ENCODE measurements at places on chromosomes 12 and 14.

DNA sequence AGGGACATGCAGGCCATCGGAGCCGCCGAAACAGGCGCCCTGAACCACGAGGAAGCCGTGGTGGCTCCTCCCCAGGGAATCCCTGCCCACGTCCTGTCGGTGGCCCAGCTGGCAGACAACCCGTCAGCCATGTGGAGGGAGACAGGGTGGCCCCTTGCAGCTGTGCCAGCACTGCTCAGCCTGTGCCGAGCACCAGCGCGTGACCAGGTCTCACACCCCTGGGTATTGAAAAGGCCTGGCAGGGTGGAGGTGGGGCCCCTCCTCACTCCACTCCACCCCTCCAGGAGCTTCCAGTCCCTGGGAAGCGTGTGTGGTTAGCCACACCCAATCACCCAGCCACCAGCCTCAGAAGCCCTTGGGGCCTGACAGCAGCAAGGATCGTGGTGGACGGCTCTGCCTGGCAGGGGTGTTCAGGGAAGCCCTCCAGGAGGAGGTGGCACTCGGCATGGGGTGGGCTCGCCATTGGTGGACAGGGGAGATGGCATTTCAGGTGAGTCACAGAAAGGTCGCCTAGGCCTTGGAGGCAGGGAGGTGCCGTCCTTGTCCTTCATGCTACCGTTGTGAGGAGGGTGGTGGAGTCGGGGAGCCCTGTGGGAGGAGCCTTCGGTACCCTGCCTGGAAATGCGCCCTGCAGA lies 12.3 kb upstream of the DLK1 start:
- DNase-seq = no peak

DNA sequence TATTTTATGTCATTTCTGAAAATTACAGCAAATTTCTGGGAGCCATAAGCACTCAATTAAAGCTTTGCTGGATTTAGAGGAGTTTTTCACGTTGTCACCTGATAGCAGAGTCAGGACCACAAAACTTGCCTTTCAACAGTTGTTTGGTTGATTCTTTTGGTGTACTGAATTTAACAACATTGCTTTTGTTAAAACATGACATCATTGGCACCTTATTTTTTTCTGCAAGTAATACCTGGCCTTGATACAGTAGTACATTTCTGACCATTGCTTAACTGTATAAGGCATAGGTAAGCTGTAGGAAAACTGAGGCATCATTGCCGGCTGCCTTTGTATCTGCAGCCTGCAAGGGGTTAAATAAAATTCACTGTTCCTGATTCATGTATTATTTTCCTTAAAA lies 4.5 kb upstream of the BCL11B start:
- DNase-seq = no peak

- DNase-seq = no peak
Measured at GRCh38 chr12:129160282-129160681, 307.0 kb downstream of the GLT1D1 start.

DNA sequence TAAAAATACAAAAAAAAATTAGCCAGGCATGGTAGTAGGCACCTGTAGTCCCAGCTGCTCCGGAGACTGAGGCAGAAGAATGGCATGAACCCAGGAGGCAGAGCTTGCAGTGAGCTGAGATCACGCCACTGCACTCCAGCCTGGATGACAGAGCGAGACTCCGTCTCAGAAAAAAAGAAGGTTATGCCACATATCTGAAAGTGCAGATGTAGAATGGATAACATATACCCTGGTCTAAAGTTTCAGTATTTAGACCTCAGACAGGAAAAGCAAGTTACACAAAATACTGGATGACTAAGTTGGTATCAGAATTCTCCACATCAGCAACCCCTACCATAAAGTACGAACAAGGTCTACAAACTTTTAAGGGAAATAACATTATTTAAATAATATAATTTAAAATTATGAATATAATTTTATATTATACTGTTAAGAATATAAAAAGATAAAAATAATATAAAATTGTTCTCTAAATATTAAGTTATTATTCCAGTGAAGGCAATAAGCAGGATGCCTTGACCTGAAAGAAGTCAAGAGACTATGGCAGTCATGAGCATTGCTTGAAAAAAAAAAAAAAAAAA lies 169.9 kb downstream of the CRADD start:
- no peak for DNase-seq

DNA sequence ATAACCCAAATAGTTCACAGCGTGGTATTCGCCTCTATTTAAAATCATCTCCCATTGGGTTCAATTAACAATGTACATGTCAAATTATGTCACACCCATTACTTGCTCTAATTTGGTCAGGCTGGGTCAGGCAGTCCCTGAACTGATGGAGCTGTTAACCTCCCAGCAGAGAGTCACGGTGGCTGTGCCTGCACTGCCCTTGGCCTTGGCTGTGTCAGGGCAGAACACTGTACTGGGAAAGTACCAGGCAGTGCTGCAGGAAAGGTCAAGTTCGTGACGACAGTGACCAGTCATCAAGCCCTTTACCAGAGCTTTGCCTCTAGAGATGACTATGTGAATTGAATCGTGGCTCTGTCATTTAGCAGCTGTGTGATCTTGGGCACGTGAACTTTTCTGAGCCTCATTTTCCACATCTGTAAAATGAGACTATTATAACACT lies 100.0 kb downstream of the ARF6 start:
- no peak for DNase-seq

DNA sequence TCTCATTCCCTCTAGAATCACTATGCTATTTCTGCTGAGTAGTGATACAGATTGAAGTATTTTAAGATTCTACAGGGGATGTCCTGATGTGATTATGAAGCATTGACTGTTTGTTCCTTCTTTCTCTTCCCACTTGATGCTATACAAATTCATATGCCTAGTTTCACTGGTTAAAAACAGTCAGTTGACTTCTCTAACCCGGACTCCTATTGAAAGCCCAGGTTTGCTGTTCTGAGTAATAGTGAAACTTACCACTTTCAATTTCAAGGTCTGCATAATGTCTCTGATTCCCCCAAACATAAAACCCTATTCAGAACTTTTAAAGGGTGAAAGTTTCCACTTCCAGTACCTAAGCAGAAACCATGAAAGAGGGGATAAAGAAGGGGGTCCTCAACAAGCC lies 117.7 kb upstream of the RPL10L start:
- DNase-seq = no peak

DNA sequence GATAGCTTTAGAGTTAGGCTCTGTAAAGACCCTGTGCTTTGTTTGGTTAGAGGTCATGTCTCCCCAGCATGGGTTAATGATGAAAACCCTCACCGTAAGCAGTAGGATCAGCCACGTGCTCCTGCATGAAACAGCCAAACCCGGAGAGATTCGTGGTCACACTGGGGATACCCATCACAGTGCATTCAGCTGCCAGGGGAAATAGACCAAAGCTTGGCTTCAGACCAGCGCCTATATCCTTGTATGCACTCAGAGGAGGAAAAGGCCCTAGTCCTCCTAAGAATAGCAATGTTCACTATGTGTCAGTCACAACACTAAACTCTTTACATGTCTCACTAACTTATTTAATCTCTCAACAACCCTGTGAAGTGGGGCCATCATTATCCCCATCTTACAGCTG lies 16.3 kb downstream of the SPX start:
- no peak for DNase-seq

- DNase-seq = no peak
Measured at GRCh38 chr12:54356951-54357356, 7.3 kb downstream of the GPR84 start.

GRCh38 chr14:91929700-91930099 lies 17.8 kb downstream of the FBLN5 start:
- no peak for DNase-seq

GRCh38 chr14:89347885-89348284 lies 69.1 kb downstream of the FOXN3 start:
- DNase-seq = no peak

- no peak for DNase-seq
Measured at GRCh38 chr12:122421821-122422729, at the start of gene CLIP1. TSS of gene CLIP1 (minus strand) at chr12:122422669. CDS start at chr12:122380452, 42,217 bp downstream.

DNA sequence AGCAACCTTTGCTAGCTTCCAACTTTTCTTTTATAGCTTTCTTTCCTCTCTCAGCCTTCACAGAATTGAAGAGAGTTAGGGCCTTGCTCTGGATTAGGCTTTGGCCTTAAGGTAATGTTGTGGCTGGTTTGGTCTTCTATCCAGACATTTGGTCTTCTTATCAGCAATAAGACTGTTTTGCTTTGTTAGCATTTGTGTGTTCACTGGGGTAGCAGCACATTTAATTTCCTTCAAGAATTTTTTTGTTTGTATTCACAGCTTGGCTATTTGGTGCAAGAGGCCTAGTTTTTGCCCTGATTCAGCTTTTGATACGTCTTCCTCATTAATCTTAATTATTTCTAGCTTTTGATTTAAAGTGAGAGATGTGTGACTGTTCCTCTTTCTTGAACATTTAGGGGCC lies 130.8 kb downstream of the RAD51B start:
- no peak for DNase-seq

DNA sequence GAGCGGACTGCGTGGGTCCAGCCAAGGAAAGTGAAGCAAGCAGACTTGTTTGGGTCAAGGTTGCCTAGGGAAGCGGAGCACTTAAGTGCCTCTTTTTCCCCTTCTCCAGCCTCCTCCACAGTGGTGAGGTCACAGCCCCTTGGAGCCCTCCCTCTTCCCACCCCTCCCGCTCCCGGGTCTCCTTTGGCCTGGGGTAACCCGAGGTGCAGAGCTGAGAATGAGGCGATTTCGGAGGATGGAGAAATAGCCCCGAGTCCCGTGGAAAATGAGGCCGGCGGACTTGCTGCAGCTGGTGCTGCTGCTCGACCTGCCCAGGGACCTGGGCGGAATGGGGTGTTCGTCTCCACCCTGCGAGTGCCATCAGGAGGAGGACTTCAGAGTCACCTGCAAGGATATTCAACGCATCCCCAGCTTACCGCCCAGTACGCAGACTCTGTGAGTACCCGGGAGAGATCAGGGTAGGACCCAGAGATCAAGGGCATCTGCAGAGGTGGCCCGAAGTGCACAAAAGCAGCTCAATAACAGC lies at the start of gene TSHR:
TSHR (plus strand) TSS at position 206 of the 526 bp plus-strand sequence; CDS start at position 266, 60 bp downstream.
- no peak for DNase-seq

GRCh38 chr12:107884769-107885694 lies 110.5 kb downstream of the ASCL4 start:
- no peak for DNase-seq

GRCh38 chr12:57755454-57756372 lies 810 bp downstream of the MARCHF9 start:
- no peak for DNase-seq

DNA sequence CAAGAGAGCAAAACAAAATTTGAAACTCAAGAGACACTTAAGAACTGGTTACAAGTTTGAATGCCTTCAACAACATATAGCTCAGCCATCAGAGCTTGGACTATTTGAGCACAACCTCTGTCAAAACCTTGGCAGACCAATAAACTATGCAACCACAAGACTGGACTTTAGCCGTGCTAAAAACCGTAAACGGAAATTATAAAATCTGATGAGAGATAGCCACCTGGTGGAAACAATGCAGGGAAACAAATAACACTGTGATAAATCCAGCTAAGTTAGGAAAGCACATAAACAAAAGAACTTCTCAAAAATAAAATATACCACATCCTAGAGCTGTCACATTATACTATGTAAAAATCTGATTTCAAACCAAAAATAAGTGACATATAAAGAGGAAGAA lies 1074.2 kb upstream of the NOVA1 start:
- no peak for DNase-seq

- no peak for DNase-seq
Measured at GRCh38 chr14:46818147-46818546, 166.6 kb upstream of the RPL10L start.

DNA sequence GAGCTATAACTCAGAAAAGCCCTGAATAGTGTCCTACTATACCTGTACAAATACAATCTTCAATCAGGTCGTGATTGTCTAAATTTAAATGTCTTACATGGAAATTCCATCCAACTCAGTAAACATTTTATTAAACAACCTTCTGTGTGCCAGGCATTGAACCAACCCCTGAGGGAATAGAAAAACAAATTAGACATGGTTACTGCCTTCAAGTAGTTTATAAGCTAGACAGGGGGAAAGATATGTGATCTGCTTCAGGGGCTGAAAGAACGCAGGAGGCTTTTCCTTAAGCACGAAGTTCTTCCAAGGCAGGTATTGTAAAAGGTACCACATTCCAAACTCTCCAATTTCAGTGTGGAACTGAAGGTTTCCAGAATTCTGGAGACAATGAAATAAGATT lies 39.7 kb upstream of the STAB2 start:
- DNase-seq = no peak

DNA sequence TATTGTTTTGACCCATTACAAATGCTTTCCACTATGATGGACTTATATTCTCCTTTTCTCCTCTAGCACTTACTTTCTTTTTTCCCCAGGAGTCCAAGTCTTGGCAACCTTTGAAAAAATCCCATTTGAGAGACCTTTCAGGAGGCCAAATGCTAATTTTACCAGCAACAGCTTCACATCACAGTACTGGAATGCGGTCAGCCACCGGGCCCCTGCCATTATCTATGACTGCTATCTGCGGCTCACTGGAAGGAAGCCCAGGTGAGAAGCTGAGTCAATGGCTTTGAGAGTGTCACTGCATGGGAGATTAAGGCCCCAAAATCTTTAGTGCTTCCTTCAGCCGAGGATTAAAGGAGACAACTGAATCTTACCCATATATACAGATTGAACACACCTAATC lies 64.2 kb downstream of the ERGIC2 start:
- DNase-seq = no peak

GRCh38 chr12:80381121-80381520 lies 62.9 kb upstream of the PTPRQ start:
- DNase-seq = no peak

DNA sequence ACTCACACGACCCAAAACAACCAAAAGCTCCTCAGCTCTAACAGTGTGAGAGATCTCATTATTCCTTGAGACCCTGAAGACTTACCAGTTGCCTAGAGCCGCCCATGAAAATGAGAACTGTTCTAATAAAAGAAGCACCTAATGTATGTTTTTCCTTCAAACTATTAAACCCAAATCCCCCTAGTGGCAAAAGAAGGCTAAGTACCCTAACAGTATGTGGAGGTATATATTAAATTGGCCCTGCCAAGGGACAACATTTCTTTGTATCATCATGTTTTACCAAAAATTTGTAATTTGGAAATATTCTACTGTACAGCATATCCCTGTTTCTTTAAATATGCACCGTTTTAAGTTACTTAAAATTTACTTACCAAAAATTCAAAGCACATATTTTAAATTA lies 38.0 kb upstream of the PPFIA2 start:
- DNase-seq = peak; percentile 39

DNA sequence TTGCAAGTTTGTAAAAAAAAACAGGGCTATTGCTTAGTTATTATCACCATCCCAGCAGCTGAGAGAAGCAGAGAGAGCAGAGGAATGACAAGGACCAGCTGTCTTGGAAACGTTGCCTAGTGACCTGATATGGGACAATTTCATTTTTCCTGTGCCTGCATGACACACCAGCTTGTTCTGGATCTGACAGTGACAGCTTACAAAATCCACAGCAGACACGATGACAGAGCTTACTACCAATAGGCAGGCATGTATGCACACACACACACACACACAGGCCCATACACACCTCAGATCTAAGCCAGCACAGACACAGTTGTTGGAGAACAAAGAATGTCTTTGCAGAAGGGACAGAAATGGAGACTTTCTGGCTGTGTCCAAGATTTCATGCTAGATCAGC lies 25.4 kb downstream of the HSPB8 start:
- DNase-seq = no peak

GRCh38 chr14:60756847-60757246 lies 22.3 kb downstream of the MNAT1 start:
- no peak for DNase-seq
